ENCODE measurements at places on chromosomes 5 and 9. TPM values are rescaled to one million over a fixed set of nuclear protein-coding genes. Genes with fewer than 3 reads are reported as not detected.

The INSL4 gene
- not detected for total RNA-seq

The NADK2 gene
- 31.5 TPM for total RNA-seq

The PCDHGA3 gene
- total RNA-seq = 9.1 TPM

The PLEKHG4B gene
- under 0.01 TPM for total RNA-seq

The ANKRD34B gene
- total RNA-seq = not detected

The MPDZ gene
- total RNA-seq = 81.2 TPM

The SEMA6A gene
- 7.4 TPM for total RNA-seq

The NUTM2F gene
- total RNA-seq = not detected

The FOXI1 gene
- total RNA-seq = not detected

The LMAN2 gene
- total RNA-seq = 159 TPM

The PCDHGB2 gene
- 9.7 TPM for total RNA-seq

The SPATA31E1 gene
- total RNA-seq = not detected

The OGN gene
- 210 TPM for total RNA-seq

The WDR38 gene
- total RNA-seq = not detected

The EGFLAM gene
- total RNA-seq = 10.7 TPM

The FCN1 gene
- total RNA-seq = 14.3 TPM

Measured in thoracic aorta (tissue), 2 donors.